Activated CD8-positive, alpha-beta T cell treated with anti-CD3 and anti-CD28 coated beads, Interleukin-2, amount 10 ng/mL, durations not matched to agents 7 days and 5 days (primary cell): ENCODE measurements at places on chromosomes 6 and 20. TPM values are rescaled to one million over a fixed set of nuclear protein-coding genes. Genes with fewer than 3 reads are reported as not detected.

- DNase-seq, result no peak
Measured at GRCh38 chr20:35199740-35200139, 26.8 kb upstream of the MMP24 start.

GRCh38 chr20:57414867-57415592 lies 23.8 kb downstream of the RBM38 start:
- no peak for DNase-seq

DNA sequence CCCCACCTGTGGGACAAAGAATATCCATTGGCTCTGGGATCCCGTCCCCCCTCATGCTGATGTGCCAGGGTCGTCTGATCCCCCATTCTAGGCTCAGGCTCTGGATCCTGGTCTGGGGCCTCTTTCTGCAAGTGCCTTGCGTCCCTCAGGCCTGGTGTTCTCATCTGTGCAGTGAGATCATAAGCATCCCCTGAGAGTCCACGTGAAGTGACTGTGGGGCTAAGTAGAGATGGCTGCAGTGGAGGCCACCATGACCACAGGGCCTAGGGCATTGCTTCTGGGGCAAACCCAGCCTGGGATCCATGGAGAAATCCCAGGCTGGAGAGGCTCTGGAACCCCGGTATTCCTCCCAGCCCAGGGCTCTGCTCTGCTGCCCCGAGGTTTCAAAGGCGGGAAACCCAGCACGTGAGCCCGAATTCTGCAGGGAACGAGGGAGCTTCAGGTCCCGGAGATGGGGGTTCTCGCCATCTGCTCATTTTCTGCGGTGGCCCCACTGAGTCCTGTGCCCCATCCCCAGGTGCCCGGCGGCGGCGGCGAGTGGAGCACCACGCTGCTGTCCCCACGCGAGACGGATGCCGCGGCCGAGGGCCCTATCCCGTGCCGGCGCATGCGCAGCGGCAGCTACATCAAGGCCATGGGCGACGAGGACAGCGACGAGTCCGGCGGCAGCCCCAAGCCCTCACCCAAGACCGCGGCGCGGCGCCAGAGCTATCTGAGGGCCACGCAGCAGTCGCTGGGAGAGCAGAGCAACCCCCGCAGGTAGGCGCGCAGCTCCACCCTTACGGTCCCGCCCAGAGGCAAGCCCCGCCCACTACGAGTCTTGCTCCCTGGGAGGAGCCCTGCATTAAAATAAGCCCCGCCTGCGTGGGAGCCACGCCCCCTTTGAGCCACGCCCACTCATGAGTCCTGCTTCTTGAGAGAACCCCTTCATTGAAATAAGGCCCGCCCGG lies 105.5 kb upstream of the MYL9 start:
- peak; percentile 88 for DNase-seq

DNA sequence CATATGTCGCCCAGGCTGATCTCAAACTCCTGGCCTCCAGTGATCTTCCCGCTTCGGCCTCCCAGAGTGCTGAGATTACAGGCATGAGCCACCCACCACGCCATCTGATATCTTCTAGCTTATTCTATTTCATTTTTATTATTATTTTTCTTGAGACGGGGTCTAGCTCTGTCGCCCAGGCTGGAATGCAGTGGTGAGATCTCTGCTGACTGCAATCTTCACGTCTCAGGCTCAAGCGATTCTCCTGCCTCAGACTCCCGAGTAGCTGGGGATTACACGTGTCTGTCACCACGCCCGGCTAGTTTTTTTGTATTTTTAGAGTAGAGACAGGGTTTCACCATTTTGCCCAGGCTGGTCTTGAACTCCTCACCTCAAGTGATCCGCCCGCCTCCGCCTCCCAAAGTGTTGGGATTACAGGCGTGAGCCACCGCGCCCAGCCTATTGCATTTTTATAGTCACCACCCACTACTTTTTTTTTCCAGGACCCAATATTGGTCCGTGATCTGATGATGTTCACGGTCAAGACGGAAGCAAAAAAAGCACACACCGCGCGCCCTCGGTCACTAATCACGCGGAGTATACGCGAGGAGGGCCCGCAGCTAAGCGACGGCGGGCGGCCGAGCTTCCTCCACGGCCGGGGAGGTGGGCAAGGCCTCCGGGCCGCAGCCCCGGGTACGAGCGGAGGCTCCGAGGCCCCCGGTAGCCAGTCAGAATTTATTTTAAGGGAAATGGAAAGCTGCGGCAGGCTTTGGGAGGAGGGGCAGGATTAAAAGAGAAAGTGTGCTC lies 1.1 kb upstream of the LSM14B start:
- DNase-seq, result no peak

- no peak for DNase-seq
Measured at GRCh38 chr20:57743450-57744095, 33.8 kb upstream of the PMEPA1 start.

- DNase-seq, result no peak
Measured at GRCh38 chr20:46938434-46938833, 43.8 kb downstream of the EYA2 start.

GRCh38 chr6:108746366-108746765 lies 101.9 kb upstream of the ARMC2 start:
- DNase-seq, result no peak

GRCh38 chr6:76942203-76942966 lies 520.9 kb downstream of the HTR1B start:
- no peak for DNase-seq

DNA sequence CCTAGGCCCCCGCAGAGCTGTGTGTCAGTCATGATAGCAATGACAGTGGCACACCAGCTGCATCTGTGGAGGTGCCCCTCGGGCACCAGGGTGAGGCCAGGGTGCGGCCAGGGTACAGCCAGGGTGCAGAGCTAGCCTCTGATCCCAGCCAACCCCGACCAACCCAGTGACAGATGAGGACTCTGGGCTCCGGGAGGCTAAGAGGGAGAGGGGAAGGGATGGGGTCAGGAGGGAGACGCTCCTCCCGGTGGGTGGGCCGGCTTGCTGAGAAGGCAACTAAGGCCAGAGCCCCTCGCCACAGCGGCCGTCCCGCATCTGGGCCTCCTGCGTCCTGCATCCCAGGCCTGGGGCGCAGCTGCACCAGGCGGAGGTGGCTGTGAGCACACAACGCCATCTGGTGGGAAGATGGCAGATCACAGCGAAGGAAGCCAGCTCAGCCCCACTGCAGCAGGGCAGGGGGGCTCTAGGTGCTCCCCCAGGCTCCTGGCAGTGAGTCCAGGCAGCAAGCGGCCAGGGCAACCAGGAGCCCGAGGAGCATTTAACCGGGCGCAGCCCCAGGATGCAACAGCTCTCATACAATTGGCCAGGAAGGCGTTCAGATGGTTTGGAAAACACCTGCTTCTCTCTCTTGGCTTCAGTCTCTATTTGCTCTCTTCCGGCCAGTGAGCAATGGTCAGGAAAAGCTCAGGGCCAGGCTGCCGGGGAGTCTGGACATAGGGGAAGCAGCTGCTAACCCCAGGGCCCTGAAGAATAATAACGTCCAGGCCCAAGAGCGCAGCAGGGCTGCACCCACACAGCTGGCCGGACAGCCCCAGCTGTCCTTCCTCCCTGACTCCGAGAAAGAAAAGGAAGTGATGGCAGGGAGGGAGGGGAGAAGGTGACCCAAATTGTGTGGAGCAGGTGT lies 169.4 kb downstream of the TAF4 start:
- DNase-seq, result peak; percentile 35

The SCRT2 gene
- total RNA-seq, result not detected

- peak; percentile 81 for DNase-seq
Measured at GRCh38 chr6:144149894-144150709, at the start of gene STX11. Gene STX11 (plus strand): TSS chr6:144150517. CDS start chr6:144186628, 36,111 bp downstream.

GRCh38 chr6:3756546-3756945 lies 5.0 kb upstream of the PXDC1 start:
- DNase-seq, result no peak

The UQCC2 gene
- total RNA-seq, result 89.6 TPM

DNA sequence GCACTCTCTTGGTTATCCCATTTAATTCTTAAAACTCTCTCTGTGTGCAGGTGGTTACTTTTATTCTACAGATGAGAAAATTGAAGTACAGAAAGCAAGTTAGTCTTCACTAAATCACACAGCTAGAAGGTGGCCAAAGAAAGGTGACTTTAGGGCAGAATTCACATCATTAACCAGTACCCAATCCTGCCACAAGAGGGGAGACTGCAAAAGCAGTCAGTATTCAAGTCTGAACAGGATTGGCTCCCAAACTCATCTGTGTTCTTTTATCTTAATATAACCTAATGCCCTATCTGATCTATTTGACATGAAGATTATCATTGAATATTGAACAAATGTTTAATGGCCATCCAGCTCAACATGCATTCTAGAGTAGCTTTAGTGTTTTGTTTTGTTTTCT lies 225.3 kb upstream of the FAM83B start:
- no peak for DNase-seq

The SLC22A2 gene
- total RNA-seq, result not detected

DNA sequence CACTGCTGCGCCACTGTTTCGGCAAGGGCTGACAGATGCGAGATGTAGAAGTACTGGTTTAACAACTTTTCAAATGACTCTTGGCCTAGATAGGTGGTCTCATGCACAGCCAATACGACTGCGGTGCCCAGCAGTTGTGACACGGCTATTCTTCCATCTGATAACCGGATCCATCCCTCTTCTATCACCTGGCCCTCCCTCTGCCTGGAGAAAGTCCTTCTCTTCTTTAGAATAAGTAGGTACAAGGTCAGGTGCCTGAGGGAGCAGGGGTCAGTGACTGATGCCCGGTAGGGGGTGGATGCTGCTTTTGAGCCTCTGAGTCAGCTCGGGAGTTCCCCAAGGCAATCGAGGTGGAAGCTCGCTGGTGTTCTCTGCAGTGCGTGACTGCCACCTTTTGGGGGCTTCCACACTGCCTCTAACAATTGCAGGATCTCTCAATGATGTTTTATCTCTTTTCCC lies 166.8 kb upstream of the GRIK2 start:
- DNase-seq, result no peak

DNA sequence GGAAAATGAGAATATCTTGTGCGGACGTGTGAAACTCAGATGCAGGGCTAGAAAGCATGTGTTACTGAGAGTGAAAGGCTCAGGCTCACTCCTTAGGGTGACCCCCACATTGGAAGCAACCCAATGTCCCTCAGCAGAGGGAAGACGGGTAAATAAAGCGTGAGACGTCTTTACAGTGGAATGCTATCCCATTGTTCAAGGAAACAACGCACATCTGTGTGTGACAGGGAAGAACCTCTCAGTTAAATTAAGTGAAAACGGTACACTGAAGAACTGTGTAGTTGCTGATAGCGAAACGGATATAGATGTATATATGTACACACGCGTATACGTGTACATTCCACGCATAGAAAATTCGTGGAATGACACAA lies 839 bp downstream of the HNF4A start:
- DNase-seq, result no peak

DNA sequence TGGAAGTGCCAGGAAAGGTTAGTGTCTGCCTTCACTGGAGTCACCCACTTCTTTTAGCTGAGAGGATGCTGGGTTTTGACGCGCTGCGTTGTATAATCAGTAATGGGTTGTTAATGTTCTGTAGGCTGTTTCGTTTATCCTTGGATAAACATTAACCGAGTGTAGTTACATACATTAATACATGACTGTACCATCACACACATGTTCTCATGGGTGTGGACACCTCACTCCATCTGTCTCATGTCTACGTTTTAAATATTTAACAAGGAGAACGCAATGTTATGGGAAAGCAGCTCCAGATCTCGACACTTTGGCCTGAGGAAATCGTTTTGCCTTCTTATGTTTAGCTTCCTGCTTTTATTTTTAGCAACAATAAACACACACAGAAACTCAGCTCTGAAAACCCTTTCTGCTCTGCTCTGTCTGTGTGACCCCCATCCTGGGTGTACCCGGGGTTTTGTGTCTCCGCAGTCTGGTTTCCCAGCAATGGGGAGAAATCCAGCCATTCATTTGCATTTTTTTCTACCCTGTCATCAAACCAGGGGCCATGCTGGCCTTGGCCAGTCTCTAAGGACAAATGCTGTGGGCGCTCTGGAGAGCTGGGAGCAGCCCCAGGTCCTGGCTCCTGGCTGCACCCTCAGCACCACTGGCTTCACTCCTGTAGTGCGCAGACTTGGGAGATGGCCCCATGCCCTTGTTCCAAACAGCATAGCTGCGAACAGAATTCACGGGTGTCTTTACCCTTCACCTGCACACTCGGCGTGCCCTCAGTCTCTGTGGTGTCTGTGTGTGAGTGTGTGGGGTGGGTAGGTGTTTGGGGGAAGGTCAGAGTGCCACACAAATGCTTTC lies 110.8 kb downstream of the ERMARD start:
- no peak for DNase-seq

The GTSF1L gene
- not detected for total RNA-seq

GRCh38 chr6:16105854-16106253 lies 23.0 kb upstream of the MYLIP start:
- DNase-seq, result no peak

GRCh38 chr20:43766385-43766784 lies 39.6 kb upstream of the GTSF1L start:
- no peak for DNase-seq

DNA sequence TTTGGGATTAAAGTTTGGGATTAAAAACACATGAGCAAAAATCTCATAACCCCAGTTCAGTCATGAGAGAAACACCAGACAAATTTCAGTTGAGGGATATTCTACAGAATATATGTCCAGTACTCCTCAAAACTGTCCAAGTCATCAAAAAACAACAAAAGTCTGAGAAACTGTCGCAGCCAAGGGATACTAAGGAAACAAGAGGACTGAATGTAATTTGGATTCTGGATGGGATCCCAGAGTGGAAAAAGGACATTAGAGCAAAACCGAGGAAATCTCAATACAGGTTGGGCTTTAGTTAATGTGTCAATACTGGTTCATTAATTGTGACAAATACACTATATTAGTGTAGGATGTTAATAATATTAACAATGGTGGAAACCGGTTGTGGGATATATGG lies 219.3 kb downstream of the BCKDHB start:
- no peak for DNase-seq

The NHSL1 gene
- total RNA-seq, result 0.34 TPM

GRCh38 chr6:150377211-150377781 lies 8.5 kb downstream of the IYD start:
- no peak for DNase-seq

DNA sequence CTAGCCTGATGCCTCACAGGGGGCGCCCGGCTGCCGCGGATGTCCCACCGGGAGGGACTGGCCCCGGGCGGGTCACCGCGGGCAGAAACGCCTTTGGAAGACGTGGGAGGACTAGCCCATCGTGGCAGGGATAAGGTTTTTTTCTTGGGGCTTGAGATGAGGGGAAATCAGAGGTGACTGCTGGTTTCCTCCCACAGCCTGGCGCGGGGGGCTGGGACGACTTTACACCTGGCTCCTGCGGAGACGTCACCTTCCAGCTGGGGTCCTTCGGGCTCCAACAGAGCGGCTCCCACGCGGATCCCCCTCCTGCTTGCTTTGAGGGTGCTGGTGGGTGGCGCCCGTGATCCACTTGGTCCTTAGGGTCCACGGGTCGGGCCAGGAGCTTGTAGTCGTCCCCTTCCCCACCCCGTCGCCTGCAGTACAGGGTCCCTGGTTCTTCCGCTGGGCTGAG lies 11.4 kb downstream of the ULBP3 start:
- no peak for DNase-seq

The SHLD1 gene
- total RNA-seq, result 7.0 TPM

DNA sequence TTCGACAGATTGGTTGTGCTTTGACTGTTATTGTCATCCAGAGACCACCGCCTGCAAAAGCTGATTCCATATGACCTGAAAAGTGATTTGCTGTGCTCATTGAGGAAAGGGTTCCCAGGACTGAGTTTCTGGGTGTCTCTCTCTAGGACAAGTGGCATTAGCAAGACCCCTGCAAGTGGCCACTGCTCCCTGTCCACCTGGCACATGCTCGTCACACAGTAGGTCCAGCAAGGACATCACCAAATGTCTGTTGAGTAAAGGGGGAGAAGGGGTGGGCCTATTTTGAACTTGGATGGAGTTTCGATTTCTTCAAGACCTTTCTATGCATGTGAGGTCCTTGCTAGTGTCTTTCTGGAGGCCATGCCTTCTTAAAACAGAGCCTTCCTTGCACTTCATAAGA lies 48.9 kb upstream of the IYD start:
- DNase-seq, result no peak
